Mucosa of descending colon (tissue), 3 donors: ENCODE measurements at places on chromosomes 5 and 9. TPM values are rescaled to one million over a fixed set of nuclear protein-coding genes. Genes with fewer than 3 reads are reported as not detected.

MARCHF3 gene
- total RNA-seq, result 22.5 TPM

- DNase-seq, result no peak
Observed at GRCh38 chr5:8394965-8395364, 526.0 kb downstream of the MTRR start.

- no peak for DNase-seq
Observed at GRCh38 chr9:116355153-116355921, 201.7 kb downstream of the PAPPA start.

DNA sequence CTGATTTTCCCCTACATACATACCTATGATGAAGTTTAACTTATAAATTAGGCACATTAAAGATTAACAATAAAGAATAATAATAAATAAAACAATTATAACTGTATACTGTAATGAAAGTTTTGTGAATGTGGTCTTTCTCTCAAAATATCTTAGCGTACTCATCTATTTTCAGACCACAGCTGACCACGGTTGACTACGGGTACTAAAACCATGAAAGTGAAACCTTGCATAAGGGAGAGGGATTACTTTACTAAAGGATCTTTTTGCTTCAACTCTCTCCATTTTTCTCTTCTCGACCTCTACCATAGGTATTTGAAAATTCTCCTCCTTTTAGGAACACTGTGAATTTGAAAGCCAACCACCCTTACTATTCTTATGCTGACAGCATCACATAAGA lies 475.5 kb downstream of the CETN3 start:
- DNase-seq, result no peak

DNA sequence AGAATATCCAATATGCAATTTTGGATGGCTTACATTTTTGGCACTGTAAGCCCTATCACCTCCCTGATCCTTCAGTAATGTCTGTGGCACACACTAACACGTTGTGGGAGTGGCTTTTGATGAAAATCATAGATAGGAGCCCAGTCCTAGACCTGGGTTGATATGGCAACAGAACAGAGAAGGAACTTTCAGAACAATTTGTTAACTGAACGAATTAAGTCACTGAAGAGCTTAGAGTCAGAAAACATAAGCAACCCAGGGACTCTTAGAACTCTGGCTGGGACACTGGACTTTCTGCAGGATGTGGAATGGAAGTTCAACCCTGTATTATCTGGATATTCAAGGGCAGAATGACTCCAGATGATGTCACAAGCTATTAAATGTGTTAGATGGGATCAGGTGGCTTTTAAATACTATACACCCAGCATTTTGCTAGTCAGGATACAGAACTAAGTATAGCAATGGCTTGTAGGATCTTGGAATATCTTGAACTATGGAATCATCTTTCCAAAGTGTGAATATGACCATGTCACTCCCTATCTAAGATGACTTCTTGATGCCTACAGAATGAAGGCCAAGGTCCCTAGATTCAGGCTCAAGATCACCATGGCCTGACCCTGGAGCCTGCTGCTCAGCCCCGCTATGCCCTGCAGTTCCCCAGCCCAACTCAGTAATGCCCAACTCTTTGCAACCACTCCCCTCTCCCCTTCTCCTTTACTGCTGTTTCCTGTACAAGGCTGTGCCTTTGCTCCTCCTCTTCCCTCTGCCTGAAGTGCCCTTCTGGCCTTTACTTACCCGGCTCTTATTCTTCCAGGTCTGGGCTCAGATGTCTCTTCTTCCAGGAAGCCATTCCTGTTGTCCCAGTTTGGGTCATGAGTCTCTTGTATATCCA lies 42.8 kb downstream of the VLDLR start:
- no peak for DNase-seq
